ENCODE measurements at places on chromosomes 1 and 21.

DNA sequence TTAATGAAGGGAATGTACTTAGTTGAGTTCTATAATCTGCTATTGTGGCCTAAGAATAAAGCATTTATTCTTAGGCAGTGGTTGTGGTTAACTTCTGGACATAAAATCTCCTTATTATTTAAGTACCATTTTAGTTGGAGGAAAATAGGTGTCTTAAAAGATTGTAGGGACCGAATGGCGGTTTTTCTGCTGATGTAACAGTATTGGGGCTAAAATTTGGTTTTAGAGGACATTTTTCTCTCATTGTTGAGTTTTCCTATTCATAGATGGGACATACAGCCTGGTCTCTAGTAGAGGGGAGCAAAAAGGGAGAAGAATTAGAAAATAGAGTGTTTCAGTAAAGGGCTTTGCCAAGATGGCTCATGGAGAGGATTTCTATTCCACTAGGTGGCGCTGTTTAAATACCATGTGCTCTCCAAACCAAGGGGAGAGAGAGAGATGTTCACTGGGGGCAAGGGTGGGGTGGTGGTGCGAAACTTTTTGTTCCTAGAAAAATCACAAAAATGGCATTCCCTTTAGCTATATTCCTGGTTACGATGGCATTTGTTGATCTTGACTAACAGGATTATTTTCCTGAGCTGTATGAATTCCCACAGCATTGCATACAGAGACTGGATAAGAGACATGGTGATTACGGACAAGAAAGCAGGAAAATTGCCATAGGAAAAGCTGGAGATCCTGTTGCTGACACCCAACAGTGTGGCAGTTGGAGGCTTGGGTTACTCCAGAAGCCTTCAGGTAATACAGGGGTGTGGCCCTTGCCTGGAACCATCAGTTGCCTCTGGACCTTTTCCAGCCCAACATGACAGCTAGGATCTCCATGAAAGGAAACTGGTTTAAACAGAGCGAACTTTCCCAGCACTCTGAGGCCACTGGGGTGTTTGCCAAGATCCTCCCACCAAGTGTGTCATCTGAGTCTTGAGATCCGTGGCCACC is 18.2 kb upstream of the FCGR2A start:
- DNase-seq = peak; percentile 47

- DNase-seq = no peak
These were observed 681 bp upstream of the GPR61 start for GRCh38 chr1:109538827-109539555.

DNA sequence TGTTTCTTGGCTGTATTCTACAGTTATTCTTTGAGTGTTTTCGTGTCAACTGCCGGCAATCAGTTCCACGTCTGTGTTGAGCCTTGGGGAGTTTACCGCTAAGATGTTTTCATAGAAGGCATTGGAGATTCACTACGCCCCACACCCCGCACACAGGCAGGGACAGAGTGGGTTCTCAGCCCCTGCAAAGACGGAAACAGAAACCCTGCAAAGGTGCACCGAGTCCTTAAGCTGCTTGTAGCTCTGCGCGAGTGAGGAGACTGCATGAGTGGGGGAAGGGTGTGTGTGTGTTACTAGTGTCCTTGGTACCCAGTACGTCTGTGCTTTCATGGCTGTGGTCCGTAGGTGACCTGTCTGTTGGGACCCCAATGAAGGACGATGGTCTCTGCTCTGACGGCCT is 1.9 kb downstream of the LHX4 start:
- peak; percentile 21 for DNase-seq

- DNase-seq = no peak
These were observed 45.5 kb downstream of the GNG12 start for GRCh38 chr1:67787746-67788145.

- DNase-seq = no peak
These were observed 118.4 kb upstream of the L1TD1 start for GRCh38 chr1:62076286-62076685.

- no peak for DNase-seq
These were observed 1.1 kb upstream of the MAP7D1 start for GRCh38 chr1:36154765-36155407.

DNA sequence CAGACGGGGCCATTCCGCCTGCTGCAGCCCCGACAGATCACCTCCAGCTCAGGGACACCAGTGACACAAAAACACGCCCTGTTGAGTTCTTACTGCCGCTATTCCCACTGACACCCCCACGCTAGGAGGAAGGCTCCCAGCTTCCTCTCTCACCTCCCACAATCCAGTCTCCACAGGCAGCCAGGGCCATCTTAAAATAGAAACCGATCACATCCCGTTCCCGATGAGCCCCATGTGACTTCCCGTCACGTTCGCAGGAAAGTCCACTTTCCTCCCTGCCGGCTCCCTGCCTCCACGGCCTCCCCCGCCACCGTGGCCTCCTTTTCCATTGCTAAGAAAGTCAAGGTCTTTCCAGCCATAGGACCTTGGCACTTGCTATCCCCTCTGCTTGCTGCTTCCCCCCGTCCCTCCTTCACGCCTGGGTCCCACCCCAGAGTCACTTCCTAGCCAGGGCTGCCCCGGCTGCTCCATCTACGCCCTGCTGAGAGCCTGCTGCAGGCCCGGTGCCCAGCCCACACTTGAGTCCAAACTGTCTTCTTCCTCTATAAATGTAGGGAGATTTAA is 24.0 kb upstream of the DDOST start:
- no peak for DNase-seq

DNA sequence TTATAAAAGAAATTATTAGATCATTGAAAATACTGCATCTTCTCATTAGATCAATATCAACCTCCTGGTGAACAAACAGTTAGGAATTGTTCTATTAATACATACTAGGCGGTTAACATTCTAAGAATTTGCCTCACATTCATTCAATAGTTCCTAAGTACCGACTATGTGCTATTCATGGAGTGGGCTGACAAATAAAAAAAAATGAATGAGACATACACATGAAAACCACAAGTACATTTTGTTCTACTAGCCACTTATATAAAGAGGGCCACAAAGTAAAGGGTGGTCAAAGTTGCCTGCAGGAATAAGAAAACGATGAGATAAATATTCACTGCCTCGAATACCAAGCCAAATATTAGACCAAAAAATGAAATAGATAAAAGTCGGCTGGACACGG is 294.4 kb downstream of the SDCCAG8 start:
- no peak for DNase-seq

DNA sequence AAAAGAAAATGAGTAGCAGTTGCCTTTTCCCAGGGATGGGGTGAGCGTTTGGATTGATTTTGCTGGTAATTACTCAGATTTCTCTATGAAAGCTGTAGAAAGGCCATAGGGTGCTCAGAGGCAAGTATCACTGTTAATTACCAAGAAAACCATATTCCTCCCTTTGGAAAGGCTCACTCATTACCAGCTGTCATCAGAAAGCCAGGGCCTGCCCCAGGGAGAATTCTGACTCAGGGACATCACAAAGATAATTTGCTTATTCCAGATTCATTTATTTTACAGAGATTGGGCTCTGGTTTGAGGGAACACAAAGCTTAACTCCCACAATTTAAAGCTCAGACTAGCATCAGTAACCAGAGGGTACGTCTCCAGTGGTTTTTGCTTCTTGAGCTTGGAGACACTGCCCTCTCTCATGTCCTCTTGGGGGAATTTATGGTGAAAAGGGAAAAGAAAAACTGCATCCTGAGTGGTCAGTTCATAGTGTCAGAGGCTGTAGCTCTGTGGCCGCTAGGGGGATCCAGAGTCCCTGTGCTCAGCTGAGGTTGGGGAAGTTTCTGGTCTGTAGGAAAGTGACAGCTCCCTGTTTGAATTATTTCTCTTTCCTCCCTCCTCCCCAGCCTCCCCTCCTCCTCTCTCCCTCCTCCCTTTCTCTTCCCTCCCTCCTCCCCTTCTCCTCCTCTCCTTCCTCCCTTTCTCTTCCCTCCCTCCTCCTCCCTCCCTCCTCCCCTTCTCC is 204.3 kb downstream of the KCNJ6 start:
- DNase-seq = peak; percentile 64

GRCh38 chr21:35982717-35983116 is 77.6 kb downstream of the SETD4 start:
- DNase-seq = no peak

GRCh38 chr1:229538945-229539344 is 19.6 kb downstream of the ABCB10 start:
- DNase-seq = no peak

DNA sequence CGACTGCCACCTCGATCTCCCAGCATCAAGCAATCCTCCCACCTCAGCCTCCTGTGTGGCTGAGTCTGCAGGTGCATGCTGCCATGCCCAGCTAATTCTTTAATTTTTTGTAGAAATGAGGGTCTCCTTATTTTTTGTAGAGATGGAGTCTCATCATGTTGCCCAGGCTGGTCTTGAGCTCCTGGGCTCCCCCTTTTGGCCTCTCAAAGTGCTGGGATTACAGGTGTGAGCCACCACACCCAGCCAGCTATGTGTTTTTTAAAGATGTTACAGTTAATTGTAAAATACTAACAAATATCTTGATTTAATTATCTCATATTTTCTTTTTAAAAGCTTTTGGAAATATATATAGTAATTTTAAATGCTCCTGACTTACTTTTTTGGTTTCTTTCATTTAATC is 181.3 kb upstream of the DMRTA2 start:
- DNase-seq = no peak

DNA sequence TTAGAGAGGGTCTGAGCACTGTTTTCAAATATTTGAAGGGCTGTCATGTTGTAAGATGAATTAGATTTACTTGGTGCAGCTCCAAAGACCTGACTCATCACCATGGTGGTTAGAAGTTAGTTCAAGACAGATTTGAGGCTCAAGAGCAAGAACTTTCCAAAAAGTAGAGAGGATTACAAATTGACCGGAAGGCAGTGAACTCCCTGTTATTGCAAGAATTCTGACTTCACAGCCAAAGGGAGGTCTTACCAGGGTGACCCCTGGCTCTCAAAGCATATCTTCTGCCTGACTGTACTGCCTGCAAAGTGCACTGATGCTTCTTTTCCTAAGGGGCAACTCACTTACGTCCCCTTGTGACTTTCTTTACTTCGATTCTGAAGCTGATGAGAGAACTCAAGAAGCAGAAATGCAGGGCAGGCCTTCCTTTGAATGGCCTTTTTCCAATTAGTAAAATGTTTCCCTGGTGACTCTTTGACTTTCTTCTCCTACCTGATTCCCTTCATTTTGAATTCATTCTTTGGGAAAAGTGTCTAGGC is 86.4 kb downstream of the NAV1 start:
- DNase-seq = no peak

GRCh38 chr1:228048659-228049298 is 33.7 kb upstream of the ARF1 start:
- no peak for DNase-seq

- DNase-seq = no peak
These were observed 651.0 kb downstream of the SMYD3 start for GRCh38 chr1:245855846-245856730.

DNA sequence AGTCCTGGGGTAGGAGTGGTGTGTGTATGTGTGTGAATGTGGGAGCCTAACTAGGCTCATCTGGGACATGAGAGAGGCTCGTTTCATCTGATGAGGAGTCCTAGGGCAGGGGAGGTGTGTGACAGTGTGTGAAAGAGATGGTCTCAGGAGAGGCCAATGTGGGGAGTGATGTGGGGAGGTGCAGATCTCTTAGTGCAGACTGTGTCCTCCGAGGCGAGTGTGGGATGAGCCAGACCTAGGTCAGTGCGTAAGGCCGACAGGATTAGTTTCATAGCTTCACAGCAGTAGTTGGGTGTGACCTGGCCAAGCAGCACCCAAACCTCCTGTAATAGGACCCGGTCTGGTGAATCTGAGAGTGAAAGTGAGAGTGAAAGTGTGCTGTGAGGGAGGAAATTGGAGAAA is 94.7 kb downstream of the LIPI start:
- no peak for DNase-seq

DNA sequence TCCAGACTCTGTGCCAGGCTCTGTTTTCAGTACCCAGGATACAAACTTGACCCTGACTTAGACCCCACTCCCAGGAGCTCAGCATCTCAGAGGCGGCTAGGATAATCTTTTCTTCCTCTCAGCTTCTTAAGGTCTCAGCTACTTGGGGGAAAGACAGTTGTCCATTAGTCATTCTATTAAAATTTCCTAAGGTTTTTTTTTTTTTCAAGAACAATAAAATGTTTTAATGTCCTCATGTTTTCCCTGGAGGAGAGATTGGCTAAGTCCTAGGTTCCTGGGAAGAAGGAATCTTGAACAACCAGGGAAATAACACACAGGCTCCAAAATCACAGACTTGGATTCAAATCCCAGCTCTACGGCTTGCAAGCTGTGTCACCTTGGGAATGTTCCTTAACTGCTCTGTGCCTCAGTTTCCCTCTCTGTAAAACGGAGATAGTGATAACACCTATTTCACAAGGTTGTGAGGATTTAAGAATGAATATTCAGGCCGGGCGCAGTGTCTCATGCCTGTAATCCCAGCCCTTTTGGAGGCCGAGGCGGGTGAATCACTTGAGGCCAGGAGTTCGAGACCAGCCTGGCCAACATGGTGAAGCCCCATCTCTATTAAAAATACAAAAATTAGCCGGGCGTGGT is 33.0 kb downstream of the CDK18 start:
- no peak for DNase-seq

GRCh38 chr1:27296773-27297291 is 25.1 kb upstream of the TMEM222 start:
- peak; percentile 79 for DNase-seq

- DNase-seq = no peak
These were observed 15.4 kb downstream of the ECHDC2 start for GRCh38 chr1:52906135-52906603.

DNA sequence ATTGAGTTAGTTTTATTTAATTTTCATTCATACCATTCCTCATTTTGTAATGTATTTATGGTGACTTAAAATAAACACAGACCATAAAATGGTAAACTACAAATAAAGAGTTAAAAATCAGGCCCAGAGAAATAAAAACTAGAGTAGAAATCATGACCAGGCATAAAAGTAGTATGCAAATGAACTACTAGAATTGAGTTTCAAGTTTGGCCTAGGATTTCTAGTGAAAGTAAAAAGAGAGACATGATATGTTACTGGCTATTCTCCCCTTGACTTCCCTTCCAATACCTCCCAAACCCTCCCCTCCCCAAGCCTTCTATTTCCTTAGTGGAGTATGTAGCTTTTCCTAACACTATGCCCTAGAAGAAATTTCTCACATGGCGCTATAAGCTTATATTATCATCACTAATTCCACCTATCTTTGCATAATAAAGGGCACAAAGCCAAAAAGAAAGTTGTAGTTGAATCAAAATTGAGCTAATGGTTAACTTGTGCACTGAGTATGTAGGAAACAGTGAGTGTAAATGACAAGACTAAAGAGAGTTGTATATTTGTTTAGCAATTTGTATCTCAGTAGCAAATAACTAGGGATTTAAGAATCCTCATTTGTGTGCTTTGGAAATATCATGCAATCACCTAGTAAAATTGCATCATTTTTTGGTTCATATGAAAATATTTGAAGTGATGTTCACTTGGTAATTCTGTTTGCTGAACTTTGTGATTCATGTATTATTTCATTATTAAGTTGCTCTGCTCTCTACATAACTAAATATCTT is 29.7 kb upstream of the CDC14A start:
- DNase-seq = no peak

- DNase-seq = no peak
These were observed 1.4 kb downstream of the RCSD1 start for GRCh38 chr1:167631386-167631935.

- DNase-seq = peak; percentile 27
These were observed 971 bp upstream of the GNG4 start for GRCh38 chr1:235650341-235651169.
